NCI-H345 (cell line): ENCODE measurements at places on chromosomes 5 and 9.

GRCh38 chr5:31452314-31452713 lies 79.6 kb downstream of the DROSHA start:
- no peak for DNase-seq

- no peak for DNase-seq
Measured at GRCh38 chr9:125493384-125493783, 213.6 kb downstream of the MAPKAP1 start.

DNA sequence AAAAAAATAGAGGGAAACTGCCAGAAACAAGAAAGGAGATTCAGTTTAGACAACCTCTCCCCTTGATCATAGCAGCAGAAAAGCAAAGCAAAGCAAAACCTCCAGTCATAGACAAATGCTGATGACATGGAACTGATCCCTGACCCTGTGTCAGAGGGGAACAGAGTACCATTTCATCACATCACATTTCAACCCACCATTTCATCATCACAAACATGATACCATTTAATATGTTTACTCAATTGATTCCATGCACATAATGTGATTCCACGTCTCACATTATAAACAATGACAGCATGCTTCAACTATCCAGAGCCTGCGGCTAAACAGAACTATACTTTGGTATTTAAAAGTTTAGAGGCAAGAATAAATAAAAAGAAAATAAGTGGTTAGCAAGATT lies 28.7 kb upstream of the ACOT12 start:
- DNase-seq: no peak

DNA sequence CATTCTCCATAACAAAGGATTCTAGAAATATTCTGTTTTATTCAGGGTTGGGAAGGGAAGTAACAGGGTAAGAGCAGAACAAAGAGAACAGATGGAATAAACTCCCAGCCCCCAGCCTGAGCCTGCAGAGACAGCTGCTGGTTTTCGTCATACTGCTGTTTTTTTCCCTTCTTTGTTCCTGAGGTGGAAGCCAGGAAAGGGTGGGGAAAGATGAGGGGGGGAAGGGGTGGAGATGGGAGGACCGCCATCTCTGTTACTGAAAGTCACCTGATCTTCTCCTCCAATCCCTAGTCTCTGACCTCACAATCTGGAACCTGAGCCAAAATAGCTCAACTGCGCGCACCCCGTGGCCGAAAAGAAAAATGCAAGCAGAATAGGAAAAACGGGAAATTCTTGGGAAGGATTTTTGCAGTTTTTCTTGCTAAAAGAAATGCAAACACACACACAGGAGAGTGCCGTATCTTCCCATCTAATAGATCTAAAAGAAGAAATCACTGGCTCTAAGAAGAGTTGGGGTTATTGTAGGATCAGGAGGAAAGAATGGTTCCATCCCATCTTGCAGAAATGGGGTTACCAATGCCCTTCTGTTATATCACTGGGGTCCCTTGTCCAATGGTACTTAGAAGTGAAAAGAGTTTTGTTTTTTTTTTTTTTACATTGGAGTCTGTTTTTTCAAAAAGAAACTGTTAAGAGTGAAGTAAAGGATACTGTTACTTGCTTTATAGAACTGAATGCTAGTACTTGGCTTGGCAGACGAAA lies 57.9 kb downstream of the DIAPH1 start:
- DNase-seq: peak; percentile 98

DNA sequence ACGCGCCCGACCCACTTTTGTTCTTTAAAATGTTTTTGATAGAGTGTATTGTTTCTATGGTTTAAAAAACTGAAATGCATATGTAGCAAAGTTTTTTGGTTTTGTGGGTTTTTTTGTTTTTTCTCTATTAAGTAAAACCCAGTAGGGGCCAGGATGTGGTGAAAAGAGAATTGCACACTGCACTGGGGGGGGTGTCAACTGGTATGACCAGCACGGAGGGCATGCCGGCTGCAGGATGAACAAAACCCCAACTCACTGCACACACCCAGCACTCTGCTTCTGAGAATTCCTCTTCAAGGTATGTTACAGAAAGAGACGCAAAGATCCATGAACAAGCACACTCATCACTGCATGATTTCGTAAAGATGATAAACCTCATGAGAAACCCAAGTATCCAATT lies 75.0 kb downstream of the STK10 start:
- DNase-seq: no peak

DNA sequence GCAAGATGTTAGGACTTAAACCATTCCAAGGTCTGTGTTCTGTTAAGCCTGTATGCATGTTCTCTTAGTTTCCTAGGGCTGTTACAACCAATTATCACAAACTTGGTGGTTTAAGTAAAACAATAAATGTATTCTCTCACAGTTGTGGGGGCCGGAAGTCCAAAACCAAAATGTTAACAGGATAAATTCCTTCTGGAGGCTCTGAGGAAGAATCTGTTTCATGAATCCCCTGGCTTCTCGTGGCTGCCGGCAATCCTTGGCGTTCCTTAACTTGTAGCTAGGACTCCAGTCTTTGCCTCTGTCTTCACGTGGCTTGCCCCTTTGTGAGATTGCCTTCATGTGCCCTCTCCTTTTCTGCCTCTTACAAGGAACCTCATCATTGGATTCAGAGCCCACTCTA lies 30.4 kb downstream of the FEM1C start:
- no peak for DNase-seq

- DNase-seq: no peak
Measured at GRCh38 chr5:177353093-177353492, 1.6 kb upstream of the LMAN2 start.

GRCh38 chr5:144864118-144864517 lies 693.4 kb downstream of the KCTD16 start:
- DNase-seq: peak; percentile 63

DNA sequence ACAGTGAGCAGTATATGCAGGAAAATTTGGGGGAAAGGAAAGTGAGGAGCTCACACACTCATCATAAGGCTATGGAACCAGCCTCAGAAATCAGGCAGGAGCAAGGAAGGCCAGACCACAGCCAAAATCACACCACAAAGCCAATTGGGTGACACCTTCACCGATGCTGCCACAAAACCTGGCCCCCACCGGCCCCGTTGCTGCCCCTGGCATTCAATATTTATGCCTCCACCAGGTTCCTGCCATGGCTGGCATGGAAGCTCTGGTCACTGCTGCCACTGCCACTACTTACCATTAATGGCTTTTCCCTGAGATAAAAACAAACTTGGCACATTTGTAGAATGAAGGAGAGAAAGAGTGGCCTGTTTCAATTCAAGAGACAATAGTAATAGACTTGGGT lies 28.7 kb upstream of the RARS1 start:
- no peak for DNase-seq

GRCh38 chr9:89006996-89007967 lies 16.0 kb downstream of the S1PR3 start:
- no peak for DNase-seq

DNA sequence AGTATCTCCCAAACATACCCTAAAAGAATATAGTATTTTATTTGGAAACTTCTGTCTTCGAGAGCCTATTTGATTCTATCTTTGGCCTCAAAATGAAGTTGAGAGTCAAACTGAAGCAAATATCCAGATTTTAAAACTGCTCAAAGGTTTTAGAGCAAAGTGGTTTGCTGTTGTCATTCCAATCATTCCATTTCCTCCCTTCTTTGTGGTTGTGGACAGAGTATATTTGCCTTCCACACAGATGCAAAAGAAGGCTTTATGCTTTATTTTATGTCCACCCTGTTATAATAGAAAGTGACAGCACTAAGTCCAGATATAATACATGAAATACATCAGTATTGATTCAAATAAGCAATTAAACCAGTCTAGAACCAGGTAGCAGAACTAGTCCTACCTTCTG lies 12.4 kb downstream of the GZMK start:
- DNase-seq: no peak

- no peak for DNase-seq
Measured at GRCh38 chr5:14713476-14714390, 49.2 kb downstream of the OTULIN start.

GRCh38 chr5:76393035-76393680 lies 9.9 kb upstream of the IQGAP2 start:
- no peak for DNase-seq

DNA sequence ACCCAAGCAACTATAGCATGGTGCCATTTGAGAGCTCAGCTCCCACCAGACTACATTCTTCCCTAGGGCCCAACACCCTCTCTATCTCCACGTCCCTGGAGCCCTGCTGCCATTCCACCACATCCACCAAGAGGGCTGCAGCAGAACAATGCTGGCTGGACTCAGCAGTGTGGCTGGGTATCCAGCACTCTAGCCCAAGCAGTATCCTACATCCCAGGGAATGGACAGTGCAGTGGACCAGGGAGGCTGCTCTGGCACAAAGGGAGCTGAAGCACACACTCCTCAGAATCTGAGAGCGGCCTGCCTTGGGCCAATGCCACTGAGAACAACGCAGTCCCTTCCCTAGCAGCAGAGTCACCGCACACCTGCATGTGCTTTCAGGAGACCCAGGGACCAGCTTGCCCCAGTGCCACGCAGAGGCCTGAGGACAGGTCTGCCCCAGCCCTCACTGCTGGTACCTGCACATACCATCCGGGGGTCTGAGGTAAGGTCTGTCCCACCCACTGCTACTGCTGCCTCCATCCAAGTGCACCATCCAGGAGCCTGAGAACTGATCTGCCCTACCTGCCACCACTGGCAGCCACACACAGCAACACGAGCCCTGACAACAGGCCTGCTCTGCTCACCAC lies 95.9 kb downstream of the ZDHHC21 start:
- no peak for DNase-seq

GRCh38 chr9:80498001-80498555 lies 926.3 kb downstream of the TLE4 start:
- DNase-seq: no peak

- no peak for DNase-seq
Measured at GRCh38 chr5:72921886-72922285, 34.0 kb upstream of the FCHO2 start.

GRCh38 chr5:92641031-92641962 lies 939.7 kb downstream of the NR2F1-AS1 start:
- peak; percentile 74 for DNase-seq

DNA sequence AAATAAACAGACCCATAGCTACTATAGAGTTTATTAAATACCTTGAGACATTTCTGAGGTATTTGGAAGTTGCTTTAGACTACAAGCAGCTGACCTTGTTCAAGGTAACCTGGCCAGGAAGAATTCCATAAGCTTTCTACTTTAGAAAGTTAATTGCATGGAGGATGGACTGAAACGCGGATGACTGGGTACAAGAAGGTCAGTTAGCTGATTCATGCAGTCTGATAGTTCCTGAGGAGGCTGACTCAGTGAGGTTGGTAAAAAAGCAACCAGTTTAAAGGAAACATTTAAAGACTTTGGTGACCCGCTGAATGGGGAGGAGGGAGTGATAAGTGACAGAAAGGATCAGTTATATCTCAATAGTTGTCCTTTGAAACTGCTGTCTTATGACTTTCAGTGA lies 670.1 kb upstream of the CDH9 start:
- DNase-seq: no peak

DNA sequence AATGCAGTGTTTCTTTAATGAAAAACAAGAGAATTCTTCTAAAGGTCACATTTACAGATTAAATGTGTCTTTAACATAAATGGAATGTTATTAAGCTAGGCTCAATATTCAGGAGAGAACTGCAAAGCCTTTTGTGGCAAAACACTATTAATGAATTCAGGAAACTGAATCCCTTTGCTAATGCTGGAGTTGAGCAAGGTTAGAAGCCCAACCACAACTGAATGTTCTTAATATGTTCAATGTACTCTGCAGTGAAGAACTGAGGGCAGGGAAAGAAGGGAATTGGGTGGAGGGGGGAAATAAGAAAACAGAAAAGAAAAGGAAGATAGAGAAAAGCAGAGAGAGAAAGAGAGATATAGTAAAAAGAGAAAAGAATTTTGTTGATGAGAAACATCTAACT lies 276.7 kb upstream of the TMEM161B start:
- DNase-seq: no peak

DNA sequence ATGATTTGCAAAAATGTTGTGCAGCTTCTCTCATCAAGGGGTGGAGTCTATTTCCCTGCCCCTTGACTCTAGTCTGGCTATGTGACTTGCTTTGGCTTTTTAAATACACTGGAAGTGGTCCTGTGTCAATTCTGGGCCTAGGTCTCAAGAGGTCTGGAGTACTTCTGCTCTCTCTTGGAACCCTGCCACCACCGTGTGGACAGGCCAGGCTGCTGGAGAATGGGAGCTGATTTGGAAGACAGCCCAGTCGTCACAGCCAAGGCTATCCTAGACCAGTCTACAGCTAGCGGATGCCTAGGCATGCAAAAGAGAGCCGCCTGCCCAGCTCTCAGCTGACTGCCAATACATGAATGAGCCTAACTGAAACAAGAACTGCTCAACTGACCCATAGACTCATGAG lies 56.7 kb upstream of the CLINT1 start:
- DNase-seq: peak; percentile 83

GRCh38 chr9:93815677-93816076 lies 139.5 kb downstream of the BARX1 start:
- no peak for DNase-seq
